ENCODE measurements at places on chromosomes 16 and 17. TPM values are rescaled to one million over a fixed set of nuclear protein-coding genes. Genes with fewer than 3 reads are reported as not detected.

RRAD gene
- 2.2 TPM for total RNA-seq

DNA sequence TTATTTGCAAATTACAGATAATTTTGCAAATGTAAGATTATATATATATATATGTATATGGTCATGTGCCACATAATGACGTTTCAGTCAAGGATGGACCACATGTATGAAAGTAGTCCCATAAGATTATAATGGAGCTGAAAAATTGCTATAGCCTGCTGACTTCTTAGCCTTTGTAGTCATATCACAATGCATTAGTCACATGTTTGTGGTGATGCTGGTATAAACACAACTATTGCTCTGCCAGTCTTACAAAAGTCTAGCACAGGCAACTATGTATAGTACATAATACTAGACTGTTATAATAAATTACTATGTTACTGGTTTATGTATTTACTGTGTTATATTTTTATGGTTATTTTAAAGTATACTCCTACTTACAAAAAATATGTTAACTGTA is 444.3 kb downstream of the KCNJ2 start:
- no peak overlapping the region for H3K4me3 ChIP-seq
- no peaks in the 10 kb centered on the region for H3K4me1 ChIP-seq
- H3K27ac ChIP-seq, result no peak overlapping the region
- no peaks in the 10 kb centered on the region for H3K27me3 ChIP-seq
- DNase-seq, result no peak

GRCh38 chr16:82971126-82971525 is 344.4 kb downstream of the CDH13 start:
- no peak overlapping the region for H3K27ac ChIP-seq
- H3K27me3 ChIP-seq, result no peaks in the 10 kb centered on the region
- DNase-seq, result no peak
- H3K36me3 ChIP-seq, result no peaks in the 10 kb centered on the region
- no peak overlapping the region for H3K4me3 ChIP-seq
- no peaks in the 10 kb centered on the region for H3K4me1 ChIP-seq

GSDMA gene
- not detected for total RNA-seq

GRCh38 chr16:50944436-50944835 is 202.6 kb downstream of the CYLD start:
- H3K36me3 ChIP-seq, result no peaks in the 10 kb centered on the region
- H3K4me1 ChIP-seq, result no peaks in the 10 kb centered on the region
- H3K27me3 ChIP-seq, result peaks cover 14% of the 10 kb centered on the region
- H3K27ac ChIP-seq, result no peak overlapping the region
- no peak for DNase-seq

RAB11FIP4 gene
- 15.1 TPM for total RNA-seq

- no peak overlapping the region for H3K27ac ChIP-seq
- no peaks in the 10 kb centered on the region for H3K27me3 ChIP-seq
- no peaks in the 10 kb centered on the region for H3K36me3 ChIP-seq
- no peak overlapping the region for H3K4me3 ChIP-seq
Measured at GRCh38 chr16:69555437-69555836, 10.3 kb upstream of the NFAT5 start.

- no peak overlapping the region for H3K4me3 ChIP-seq
- H3K36me3 ChIP-seq, result no peaks in the 10 kb centered on the region
- no peaks in the 10 kb centered on the region for H3K4me1 ChIP-seq
- H3K27ac ChIP-seq, result no peak overlapping the region
- no peak for DNase-seq
- H3K27me3 ChIP-seq, result no peaks in the 10 kb centered on the region
Measured at GRCh38 chr17:66764506-66764905, 70.4 kb upstream of the CACNG5 start.

CBLN1 gene
- total RNA-seq, result not detected

DNA sequence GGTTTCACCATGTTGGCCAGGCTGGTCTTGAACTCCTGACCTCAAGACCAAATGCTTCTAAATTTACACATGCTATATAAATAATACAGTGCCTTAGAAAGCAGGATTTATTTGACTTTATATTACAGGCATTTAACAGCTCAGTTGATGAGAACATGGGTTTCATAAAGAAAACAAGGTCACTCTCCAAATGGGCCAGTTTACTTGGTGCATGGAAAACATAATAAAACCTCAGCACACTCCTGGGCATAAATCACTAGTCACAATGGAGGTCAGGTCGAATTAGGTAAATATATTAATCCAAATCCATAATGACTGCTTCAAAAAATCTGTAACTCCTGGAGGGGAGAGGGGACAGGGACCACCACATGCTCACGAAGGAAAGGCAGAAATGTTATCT is 24.5 kb downstream of the APPBP2 start:
- no peak for DNase-seq
- H3K27me3 ChIP-seq, result no peaks in the 10 kb centered on the region

DNA sequence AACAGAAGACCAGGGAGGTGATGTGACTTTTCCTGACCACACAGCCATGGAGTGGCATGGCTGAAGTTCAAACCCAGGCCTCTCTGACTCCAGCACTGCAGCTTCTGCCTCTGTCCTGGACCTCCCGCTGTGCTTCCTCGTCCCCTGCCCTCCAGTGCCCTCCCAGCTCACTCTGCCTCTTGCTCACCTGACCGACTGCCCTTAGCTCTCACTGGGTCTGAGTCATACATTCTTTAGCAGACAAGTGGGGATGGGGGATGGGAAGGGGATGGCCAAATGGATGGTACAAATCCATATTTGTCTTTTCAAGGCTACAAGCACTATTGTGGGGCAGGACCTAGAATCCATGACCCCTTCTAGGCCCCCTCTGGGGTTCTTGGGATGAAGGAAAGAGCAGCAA is 33.0 kb downstream of the PITPNM3 start:
- peak overlapping the region; percentile 29 for H3K27ac ChIP-seq
- H3K4me3 ChIP-seq, result peak overlapping the region; percentile 46
- H3K4me1 ChIP-seq, result peaks cover 21% of the 10 kb centered on the region
- no peaks in the 10 kb centered on the region for H3K27me3 ChIP-seq

DNA sequence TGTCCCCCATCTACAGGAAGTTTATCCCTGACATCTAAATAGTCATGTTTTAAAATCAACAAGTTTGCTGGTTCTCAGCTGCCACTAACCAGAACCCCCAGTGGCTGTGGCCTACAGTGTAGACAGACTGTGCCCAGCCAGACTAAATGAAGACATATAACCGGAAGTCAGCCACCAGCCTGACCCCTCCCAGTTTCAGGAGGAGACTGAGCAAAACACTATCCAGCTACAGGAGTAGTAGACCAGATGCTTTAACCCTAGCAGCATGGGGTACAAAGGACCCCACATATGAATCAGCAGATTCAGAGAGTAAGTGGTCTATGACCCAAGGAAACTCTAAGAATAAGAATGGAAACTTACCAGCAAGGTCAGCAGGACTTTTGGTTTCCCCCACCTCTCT is 83.4 kb downstream of the HIC1 start:
- H3K27me3 ChIP-seq, result no peaks in the 10 kb centered on the region
- H3K4me3 ChIP-seq, result no peak overlapping the region
- no peaks in the 10 kb centered on the region for H3K36me3 ChIP-seq
- H3K27ac ChIP-seq, result no peak overlapping the region
- no peak for DNase-seq
- H3K4me1 ChIP-seq, result peaks cover 32% of the 10 kb centered on the region

ZNF469 gene
- 5.9 TPM for total RNA-seq
